ENCODE measurements at places on chromosomes 4 and X.

- no peak for DNase-seq
These were observed 21.2 kb downstream of the PTTG2 start for GRCh38 chr4:37981425-37981824.

- no peak for DNase-seq
These were observed 80.3 kb downstream of the AWAT2 start for GRCh38 chrX:69969460-69969859.

DNA sequence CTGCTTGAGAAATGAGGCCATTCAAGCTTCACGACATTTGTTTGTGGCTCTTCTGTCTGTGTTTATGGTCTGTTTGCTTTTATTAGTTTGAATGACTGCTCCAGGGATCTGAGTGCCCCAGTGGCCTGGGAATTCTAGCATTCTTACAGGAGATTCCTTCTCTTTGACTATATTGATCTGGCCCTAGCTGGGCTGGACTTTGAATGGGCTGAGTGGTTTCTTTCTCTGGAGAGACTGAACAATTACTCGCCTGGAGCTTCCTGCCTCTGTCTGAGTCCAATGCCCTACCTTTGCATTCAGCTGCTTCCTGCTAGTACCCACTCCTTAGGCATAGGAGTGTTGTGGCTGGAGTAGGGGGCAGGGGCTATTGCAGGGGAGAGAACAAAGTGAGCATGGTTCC lies 51.2 kb upstream of the EDA start:
- no peak for DNase-seq

DNA sequence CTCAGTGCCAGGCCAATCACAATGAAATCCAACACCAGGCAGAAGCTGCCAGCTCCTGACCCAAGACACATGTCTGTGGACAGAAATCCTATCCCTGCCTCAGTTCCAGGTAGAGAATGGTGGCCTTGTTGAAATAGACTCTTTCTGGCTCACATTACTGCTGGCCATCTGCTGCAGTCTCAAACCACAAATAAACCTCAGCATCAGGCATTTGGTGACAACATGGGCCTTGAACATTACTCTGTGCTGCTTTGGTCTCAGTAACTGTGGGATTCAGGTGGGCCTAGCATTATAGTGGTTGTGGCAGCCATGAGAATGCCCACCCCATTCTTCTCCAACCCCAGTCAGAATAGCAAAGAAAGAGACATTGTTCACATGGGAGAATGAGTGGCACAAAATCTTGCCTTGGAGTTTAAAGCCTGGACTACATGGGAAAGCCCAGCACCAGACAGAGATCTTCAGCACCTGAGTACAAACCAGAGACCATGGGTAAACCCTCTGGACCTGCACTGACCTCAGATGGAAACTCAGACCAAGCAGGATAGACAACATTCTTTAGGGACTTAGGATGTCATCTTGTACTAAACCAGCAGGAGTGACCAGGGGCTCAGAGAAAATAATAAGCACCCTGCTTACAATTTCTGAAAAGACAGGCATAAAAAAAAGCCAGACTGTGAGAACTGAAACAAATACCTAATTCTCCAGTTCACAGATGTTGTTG lies 50.4 kb upstream of the TRAM1L1 start:
- no peak for DNase-seq

GRCh38 chr4:186808630-186809018 lies 85.0 kb upstream of the FAT1 start:
- DNase-seq: no peak

- no peak for DNase-seq
These were observed 17.9 kb upstream of the CDKN2AIP start for GRCh38 chr4:183426507-183426906.

- DNase-seq: no peak
These were observed 537.4 kb upstream of the PCDH7 start for GRCh38 chr4:30182786-30183185.

DNA sequence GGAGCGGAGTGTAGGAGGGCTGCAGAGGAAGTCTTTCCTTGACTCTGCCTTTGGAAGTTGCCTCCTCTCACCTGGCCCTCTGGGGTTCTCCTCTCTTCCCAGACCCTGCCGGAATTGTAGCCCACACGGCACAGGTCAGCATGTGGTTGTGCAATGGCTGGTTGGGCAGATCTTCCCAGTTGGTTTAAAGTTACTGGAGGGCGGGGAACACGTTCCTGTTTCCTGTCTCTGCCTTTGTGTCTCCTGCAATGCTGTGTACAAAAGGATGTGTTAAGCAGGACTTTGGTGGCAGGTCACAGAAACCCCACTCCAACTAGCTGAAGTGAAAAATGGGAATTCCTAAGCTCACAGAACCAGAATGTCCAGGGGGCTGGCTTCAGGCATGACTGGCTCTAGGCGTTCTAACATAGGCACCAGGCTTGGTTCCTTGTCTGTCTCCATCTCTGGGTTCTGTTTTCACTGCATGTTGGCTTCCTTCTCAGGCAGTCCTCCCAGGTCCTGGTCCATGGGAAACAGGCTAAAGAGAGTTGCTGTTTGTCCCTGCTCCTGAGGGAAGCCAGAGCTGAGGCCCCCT lies 19.9 kb downstream of the SORCS2 start:
- DNase-seq: no peak

GRCh38 chr4:33054656-33055196 lies 2334.6 kb downstream of the PCDH7 start:
- no peak for DNase-seq

DNA sequence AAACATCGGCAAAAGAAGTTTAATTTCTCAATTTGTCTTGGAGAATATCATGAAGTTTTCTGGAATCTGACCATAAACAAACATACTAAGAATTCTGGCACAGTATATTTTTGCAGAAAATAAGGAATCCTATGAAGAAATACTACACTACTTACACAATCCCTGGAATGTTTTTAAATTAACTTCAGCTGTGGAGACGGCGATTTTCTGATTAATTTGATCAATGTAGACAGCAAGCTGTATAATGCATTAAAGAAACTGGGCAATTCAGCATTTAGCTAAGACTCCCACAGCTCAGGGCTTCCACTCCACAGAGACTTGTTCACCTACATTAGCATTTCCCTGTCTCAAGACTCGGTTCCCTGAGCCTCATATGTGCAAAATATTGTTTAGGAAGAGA lies 12.2 kb downstream of the EGFL6 start:
- no peak for DNase-seq

DNA sequence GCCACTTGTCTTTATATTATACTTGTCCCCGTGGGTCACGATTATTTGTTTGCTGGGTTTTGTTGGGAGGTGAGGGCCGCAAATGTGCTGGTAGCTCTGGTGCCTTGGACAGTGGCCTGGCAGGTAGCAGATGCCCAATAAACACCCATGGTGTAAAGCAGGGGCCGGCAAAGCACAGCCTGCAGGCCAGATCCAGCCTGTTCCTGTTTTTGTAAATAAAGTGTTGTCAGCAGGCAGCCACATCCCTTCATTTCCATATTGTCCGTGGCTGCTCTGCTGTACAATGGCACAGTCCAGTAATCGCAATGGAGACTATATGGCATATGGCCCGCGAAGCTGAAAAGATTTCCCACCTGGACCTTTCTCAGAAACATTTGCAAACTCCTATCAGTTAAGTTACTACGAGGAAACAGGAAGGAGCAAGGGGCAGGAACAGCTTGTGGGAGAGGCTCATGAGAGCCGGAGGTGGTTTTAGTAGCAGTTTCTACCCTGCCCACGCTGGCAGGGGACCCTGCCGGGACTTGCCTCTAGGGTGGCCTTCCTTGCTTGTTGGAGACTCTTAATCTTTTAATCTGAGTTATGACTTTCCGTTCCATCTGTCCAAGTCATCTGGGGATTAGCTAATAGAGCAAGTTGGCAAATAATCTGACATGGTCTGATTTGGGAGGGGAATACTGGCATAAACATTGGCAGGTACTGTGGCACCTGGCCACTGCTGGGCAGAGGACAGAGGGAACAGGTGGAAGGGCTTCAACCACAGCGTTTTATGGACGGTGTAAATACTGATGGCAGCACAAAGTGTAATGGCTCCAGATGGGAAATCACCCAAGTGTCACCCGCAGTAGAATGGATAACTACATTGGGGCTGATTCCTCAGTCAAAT lies 19.6 kb downstream of the CLCN4 start:
- no peak for DNase-seq

DNA sequence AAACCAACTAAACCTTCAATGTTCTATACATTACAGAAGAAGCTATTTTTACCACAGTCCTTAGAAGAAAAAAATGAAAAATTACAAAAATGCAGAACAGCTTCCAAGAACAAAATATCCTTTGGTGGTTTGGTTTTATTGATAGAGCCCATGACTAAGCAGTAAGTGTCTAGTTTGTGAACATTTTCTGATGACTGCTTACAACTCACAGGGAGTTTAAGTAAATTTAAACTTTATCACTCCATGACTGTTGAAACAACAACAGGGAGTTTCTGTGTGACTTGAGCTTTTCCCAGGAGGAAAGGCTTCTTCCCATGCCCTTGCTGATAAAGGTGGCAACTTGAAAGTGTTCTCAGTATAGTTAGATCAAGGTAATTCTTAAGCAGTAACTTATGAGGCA lies 2.9 kb downstream of the PF4 start:
- no peak for DNase-seq

GRCh38 chr4:52987392-52988056 lies 125.4 kb downstream of the RASL11B start:
- DNase-seq: no peak

DNA sequence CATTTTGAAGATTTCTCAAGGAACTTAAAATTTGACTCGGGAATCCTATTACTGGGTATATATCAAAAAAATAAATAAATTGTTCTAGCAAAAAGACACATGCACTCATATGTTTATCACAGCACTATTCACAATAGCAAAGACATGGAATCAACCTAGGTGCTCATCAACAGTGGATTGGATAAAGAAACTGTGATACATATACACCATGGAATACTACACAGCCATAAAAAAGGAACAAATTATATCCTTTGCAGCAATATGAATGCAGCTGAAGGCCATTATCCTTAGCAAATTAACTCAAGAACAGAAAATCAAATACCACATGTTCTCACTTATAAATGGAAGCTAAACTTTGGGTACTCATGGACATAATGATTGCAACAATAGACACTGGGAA lies 97.4 kb downstream of the CENPC start:
- no peak for DNase-seq

GRCh38 chr4:126799971-126800574 lies 832.7 kb upstream of the INTU start:
- no peak for DNase-seq

DNA sequence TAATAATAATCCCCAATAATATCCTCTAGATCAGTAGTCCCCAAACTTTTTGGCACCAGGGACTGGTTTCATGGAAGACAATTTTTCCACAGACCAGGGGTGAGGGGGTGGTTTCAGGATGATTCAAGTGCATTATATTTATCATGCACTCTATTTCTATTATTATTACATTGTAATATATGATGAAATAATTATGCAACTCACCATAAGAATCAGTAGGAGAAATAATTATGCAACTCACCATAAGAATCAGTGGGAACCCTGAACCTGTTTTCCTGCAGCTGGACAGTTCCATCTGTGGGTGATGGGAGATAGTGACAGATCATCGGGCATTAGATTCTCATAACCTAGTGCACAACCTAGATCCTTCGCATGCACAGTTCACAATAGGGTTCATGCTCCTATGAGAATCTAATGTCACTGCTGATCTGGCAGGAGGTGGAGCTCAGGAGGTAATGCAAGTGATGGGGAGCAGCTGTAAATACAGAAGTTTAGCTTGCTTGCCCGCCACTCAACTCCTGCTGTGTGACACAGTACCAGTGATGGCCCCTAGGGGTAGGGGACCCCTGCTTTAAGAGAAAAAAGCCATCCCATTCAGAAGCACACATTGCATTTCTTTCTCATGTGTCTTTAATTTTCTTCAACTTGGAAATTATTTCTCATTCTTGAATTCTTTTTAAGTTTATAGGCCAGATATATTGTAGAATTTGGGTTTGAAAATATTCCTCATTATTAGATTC lies 16.0 kb upstream of the SH3RF1 start:
- DNase-seq: no peak

GRCh38 chr4:39620551-39621313 lies 17.9 kb downstream of the SMIM14 start:
- DNase-seq: no peak

DNA sequence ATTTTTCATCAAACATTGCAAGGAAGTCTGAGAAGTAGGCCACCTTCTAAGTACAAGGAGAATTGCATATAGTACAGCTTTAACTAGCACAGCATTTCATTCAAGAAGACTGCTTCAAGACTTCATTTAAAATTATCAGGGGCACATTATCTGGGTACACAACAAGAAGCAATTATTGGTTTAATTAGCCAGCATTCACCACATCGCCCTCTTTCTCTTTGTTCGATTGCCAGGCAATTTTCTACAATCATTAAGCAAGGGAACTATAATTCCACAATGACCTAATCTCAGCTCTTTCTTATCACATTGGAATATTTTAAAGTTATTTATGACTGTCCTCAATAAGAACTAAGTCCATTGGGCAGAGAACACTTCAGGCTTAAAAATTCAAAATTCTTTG lies 1347.1 kb upstream of the PABPC4L start:
- DNase-seq: no peak

DNA sequence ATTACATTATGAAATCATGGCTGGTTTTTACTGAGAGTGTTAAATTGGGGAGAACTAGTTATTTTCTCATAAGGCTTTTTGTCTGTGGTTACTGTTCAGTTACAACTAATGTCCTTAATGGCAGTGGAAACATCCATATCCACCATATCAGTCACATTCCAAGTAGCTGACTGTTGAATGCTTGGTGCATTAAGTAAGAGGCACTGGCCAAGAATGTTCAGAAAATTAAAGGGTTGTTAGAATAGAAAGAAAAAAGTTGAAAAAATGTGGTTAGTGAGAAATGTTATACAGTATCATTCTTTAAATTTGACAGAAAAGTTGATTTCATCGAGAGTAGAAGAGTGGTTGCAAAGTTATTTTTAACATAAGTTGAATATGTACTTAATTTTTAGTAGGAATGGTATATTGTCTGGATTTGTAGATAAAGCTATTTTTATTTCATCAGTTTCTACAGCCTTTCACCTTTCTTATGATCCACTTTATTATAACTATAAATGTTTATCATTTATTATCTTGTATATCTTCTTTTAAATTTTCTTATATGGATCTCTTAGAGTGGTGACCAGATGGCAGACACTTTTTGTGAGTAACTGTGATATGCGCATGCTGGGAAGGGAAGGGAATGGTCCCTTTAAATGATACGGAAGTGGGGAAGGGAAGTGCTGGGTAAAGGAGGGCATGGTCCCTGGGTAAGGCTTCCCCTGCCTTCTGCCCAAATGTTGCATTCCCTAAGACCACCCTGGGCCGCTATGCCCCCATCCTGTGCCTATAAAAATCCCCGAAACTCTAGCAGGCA lies 2407.1 kb downstream of the ARAP2 start:
- DNase-seq: no peak

DNA sequence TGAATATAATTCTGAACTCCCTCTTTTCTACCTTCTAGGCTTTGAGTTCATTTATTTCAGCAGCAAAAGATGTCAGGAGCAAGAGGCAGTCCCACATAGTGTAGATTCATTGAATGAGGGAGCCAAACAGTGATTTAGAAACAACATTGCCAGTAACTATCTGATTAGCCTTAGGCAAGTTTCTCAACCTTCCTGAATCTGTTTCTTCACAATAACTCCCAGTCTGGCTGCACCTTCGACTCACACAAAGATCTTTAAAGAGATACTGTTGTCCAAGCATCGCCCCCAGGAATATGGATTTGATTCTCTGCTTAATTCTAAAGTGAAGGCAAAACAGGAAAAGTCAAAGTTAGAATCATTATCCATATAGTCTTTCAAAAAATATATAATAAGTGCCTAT lies 1026.2 kb downstream of the DMD start:
- DNase-seq: no peak

Data from NCI-H2029 treated with DMSO at 0.1 percent for 48 hours (cell line).